Stimulated activated CD4-positive, alpha-beta T cell treated with anti-CD3 and anti-CD28 coated beads, Interleukin-15, amount 100 ng/mL, for 1 hour (primary cell): ENCODE measurements at places on chromosomes 4 and X.

DNA sequence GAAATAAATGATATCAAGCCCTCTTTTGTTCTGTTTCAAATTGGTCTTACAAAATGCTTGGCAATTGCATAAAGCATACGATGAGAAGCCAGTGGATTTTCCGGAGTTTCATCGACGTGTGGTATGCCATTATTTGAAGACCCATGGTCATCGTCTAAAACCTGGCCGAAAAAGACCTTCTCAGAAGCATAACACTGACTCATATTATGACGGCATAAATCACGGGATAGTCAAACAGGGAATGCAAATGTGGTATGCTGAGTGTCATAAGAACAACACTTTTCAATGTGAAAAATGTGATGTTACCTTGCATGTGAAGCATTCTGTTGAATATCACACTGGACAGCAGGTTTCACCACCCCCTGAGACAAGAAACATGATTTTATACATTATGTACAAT, 695.2 kb downstream of the GRXCR1 start:
- DNase-seq, result no peak

GRCh38 chrX:130118441-130119311, 8.4 kb upstream of the ELF4 start:
- no peak for DNase-seq

- DNase-seq, result no peak
Observed at GRCh38 chr4:18454349-18454748, 432.8 kb upstream of the LCORL start.

DNA sequence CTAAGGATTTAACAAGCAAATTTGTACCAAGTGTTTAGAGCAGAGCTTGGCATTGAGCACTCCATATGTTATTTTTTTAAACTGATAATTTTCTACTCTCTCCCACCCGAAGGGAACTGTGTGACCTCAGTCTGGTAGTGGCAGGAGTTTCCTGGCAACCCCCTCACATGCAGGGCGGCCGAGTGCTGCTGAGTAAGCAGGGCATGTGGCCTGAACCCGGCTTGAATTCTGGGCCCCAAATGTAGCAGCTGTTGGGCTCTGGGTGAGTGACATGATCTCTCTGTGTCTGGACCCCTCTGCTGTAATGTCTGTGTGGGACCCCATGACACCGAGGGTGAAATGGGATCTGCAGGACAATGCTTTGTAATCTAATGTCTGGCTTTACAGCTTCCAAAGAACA, 13.6 kb upstream of the C4orf50 start:
- no peak for DNase-seq

- no peak for DNase-seq
Observed at GRCh38 chr4:112288455-112288854, 2.8 kb upstream of the TIFA start.

GRCh38 chr4:5152521-5152920, 101.2 kb downstream of the STK32B start:
- no peak for DNase-seq

DNA sequence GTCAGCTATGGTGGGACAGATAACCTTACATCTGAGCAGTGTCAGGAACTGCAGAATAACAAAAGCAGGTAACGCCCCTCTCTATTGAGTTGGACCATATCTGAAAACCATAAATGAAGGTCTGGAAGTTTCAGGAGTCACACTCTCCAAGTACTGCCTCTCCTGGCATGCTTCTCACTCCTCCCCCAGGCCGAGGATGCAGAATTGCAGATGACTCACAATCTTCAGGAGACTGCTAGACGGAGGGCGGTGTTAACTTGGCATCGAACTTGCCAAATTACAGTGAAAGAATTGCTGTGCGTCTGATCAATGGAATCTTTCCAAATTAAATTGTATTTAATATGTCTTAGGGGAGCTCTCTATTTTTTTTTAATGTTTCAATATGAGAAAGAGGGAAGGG, 67.1 kb upstream of the TRIM2 start:
- no peak for DNase-seq

DNA sequence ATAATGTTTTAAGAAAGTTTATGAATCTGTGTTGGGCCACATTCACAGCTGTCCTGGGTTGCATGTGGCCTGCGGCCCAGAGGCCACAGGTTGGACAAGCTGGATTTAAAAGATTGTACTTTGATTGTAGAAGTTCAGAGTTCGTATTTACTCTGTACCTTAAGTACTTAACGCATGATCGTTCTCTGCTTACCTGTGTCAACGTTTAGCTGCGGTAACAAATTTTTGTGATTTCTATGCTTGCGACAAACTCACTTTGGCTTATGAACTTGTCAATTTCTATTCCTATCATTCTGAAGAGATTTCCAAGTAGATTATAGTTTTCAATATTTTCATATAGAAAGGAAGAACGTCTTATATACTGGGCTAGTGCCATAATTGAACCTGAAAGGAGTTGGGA, 285.6 kb downstream of the TENM3 start:
- no peak for DNase-seq

DNA sequence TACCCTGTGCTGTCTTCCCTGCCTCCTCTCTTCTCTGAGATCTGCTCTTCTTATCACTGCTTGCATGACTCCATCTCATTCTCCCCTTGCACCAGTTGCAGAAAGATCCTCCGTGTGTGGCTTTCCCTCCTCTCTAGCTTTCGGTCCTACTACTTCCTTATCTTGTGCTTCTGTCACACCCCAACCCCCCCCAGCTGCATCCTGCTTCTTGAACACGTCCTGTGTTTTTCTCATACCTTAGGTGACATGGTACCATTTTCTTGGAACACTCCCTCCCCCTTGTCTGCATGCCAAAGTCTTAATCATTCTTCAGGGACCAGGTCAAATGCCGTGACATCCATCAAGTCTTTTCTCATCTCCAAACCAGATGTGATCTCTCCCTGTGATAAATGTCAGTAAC, 46.4 kb downstream of the FHL1 start:
- DNase-seq, result no peak

GRCh38 chr4:26223155-26223554, 97.7 kb upstream of the RBPJ start:
- DNase-seq, result no peak

GRCh38 chr4:24855741-24856140, 57.1 kb downstream of the CCDC149 start:
- DNase-seq, result no peak

DNA sequence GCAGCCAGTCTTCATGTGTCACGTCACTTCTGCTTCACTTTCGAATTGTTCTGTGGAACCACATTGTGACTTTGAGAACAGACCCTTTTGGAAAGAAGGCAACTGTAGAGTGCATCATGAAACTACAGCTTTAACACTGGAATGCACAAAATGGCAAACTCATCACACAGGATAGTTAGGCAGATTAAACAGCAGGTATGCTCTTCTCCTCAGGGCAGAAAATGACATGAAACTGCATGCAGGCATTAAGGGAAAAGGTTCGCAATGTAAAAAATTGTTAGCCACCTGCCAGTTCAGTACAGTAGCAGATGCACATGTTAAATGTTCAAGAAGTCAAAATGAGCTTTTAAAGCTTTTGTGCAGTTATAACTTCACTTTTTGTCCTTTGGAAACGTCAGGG, 864.6 kb upstream of the IGFBP7 start:
- no peak for DNase-seq

DNA sequence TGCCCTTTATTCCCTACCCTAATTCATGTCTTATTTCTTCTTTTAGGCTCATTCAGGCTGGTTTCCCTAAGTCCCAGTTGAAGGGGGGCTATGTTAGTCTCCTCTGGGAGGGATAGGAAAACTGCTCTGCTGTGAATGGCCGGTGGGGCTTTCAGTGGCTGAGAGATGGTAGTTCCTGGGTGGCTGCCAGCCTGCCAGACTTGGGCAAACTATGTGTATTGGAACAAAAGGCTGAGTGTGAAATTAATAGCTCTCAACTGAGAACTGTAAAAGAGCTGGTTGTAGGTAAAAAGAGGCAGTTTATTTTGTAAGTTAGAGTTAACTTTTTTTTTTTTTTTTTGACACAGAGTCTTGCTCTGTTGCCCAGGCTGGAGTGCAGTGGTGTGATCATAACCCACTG, 28.8 kb downstream of the ARHGAP10 start:
- no peak for DNase-seq

DNA sequence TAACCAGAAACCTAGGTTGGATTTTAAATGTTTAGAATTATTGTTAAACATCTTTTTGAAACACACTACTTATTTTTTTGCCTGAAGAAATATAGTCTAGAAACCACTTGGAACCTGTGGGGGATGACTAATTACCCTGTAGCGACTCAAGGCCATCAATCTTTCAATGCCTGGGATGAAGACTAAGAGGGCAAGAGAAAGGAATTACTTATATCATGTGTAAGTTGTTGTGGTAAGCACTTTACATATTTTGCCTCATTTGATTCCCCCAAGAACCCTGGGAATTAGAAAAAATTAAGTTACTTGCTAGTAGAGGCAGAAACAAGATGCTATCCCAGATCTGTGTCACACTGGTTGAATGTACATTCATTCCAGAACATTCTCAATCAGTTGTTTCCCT, 170.9 kb upstream of the GRIA3 start:
- DNase-seq, result no peak

DNA sequence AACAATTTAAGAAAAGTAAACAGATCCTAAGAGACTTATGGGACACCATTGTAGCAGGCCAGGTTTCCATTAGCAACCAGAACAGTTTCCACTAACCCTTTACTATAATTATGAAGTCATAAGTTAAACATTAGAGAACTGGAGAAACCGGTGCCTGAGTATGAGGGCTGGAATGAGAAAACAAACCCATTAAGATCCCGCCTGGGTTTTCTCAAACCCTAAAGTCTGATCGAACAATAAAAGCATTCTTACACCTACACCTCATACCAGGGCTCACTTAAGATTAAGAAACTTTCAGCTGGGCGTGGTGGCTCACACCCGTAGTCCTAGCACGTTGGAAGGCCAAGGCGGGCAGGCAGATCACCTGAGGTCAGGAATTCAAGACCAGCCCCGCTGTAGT, 13.7 kb upstream of the DHX15 start:
- no peak for DNase-seq

DNA sequence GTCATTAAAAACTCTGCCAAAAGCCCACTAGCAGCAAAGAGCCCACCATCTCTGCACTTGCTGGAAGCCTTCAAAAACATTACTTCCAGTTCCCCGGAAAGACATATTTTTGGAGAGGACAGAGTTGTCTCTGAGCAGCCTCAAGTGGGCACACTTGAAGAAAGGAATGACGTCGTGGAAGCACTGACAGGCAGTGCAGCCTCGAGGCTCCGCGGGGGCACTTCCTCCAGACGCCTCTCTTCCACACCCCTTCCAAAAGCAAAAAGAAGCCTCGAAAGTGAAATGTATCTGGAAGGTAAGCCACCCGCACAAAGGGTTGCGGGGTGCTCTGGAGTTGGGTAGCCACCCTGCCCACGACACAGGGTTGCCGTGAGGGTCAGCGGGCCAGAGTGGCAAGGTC, 25.9 kb downstream of the OFD1 start:
- DNase-seq, result no peak
